ENCODE measurements at places on chromosomes 5 and 9. TPM values are rescaled to one million over a fixed set of nuclear protein-coding genes. Genes with fewer than 3 reads are reported as not detected.

The PDGFRB gene
- total RNA-seq: 1.5 TPM

The IER5L gene
- total RNA-seq: 1.1 TPM

The TAF11L10 gene
- not detected for total RNA-seq

- DNase-seq: no peak
Measured at GRCh38 chr9:115422932-115423440, 305.0 kb upstream of the TNC start.

DNA sequence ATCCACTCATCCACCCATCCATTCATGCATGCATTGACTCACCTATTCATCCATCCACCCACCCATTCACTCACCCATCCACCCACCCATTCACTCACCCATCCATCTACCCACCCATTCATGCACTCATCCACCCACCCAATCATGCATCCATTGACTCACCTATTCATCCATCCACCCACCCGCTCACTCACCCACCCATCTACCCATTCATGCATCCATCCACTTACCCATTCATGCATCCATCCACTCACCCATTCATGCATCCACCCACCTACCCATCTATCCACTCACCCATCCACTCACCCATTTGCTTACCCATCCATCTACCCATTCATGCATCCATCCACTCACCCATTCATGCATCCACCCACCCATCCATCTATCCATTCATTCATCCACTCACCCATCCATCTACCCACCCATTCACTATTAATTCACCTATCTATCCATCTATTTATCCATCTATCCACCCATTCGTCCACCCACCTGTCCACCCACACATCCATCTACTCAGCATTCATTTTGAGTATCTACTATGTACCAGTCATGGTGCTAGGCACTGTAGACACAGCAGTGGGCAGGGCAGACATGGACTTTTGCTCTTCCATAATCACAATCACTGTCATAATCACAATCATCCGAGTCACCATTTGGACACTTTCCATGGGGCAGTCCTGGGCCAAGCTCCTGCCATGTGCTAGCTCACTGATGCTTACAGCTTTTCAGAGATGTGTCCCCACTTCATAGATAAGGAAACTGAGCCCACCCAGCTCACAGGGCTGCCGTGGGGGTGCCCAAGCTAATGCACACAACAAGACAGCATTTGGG lies 34.4 kb downstream of the HMCN2 start:
- no peak for DNase-seq

GRCh38 chr5:82362636-82363035 lies 84.5 kb upstream of the RPS23 start:
- DNase-seq: no peak

DNA sequence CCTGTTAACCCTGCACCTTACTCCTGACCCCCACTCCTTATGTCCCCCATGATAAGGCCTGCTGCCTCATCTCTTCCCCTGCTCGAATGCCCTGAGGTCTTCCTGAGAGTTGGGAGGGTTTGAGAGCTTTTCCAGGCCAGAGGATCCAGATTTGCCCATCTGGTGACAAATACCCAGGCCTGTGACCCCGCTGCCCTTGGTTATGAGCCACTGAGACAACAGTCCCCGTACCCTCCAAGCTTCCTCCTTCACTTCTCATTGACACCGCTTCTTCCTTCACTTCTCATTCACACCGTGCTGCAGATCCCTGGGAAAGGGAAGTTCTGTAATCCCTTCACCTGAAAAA lies 593 bp downstream of the GM2A start:
- no peak for DNase-seq

GRCh38 chr9:106869028-106869427 lies 6.1 kb downstream of the ZNF462 start:
- DNase-seq: no peak

DNA sequence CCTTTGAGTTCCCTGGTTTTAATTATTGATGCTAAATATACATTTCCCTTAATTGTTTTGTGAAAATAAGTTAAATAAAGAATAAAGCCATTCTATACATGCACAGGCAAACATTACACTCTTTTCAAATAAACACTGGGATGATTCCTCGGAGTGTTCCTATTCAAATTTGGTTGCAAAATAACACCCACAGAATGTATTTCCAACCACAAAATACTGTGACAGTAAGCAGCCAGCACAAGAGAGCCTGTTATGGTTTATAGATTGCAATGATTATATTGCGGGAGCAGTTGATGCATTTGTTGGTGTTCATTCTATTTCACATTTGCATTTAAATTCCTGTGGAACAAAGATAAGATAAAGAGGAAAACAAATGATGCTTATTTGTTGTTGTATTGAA lies 632.6 kb upstream of the WWC1 start:
- no peak for DNase-seq

DNA sequence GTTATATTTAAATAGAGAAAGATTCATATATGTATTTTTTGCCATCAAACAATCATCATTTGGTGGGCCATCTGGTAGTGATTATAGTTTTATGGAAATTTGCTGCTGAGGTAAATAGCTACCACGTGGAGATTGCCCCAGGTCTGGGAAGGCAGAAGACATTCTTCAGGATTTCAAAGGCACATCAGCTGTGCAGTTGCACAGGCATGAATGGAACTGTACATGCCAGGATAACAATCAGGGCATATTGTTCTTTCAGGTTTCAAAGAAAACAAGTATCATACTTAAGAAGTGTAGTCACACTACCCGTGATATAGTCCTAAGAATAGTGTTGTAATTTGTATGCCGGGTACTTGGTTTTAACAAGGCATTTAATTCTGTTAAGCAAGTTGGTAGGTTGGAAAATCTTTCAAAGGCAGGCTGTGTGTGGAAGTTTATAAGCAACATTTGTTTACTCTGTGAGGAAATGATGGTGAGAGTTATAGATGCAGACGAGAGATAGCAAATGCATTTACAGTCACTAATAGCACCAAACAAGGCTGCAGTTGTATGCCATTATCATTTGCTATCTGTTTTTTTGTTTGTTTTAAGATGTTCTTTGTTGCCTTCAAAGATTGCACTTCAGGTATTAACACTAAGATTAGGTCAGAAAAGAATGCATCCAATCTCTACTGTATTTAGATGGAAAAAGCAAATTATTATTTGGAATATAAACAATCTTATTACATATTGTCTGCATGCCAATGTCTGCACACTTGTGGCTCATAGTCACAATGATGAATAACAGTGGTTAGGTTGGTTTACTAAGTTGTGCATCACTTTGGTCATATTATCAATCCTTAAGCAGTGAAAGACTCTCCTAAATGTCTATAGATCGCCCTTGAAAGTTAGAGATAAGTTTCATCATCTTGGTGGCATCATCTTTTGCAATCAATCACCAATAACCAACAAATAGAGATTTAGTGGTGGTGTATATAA lies 55.3 kb downstream of the RPS23 start:
- no peak for DNase-seq

GRCh38 chr5:14552017-14552416 lies 29.6 kb upstream of the OTULINL start:
- no peak for DNase-seq

GRCh38 chr5:44740660-44741059 lies 68.1 kb upstream of the MRPS30 start:
- DNase-seq: no peak

- DNase-seq: no peak
Measured at GRCh38 chr9:116334546-116335150, 181.1 kb downstream of the PAPPA start.

DNA sequence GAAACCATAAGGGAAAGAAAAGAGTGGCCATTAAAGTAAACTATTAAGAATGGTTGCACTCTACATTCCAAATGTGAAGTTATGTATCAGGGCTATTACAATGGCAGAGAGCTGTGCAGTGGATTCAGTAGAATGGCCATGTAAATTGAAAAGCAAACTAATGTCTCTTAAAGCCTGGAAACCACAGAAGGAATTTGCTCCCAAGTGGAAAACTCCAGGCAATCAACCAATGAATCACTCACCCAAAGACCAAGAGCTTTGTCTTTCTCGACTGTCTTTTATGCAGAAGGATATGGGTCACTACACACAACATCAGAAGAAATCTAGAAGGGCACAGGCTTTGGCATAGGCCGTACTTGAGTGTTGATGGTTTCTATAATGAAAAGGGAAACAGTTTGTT lies 114.9 kb downstream of the TLE1 start:
- no peak for DNase-seq

All from activated naive CD8-positive, alpha-beta T cell treated with anti-CD3 and anti-CD28 coated beads for 36 hours (primary cell).